Keratinocyte (primary cell): ENCODE measurements at places on chromosomes 2 and 18. TPM values are rescaled to one million over a fixed set of nuclear protein-coding genes. Genes with fewer than 3 reads are reported as not detected.

- no peaks in the 10 kb centered on the region for H3K27me3 ChIP-seq
- no peaks in the 10 kb centered on the region for H3K36me3 ChIP-seq
- H3K4me1 ChIP-seq: peaks cover 7% of the 10 kb centered on the region
- peak overlapping the region; percentile 95 for H3K27ac ChIP-seq
Measured at GRCh38 chr2:65436169-65436823, 3.9 kb upstream of the SPRED2 start.

DNA sequence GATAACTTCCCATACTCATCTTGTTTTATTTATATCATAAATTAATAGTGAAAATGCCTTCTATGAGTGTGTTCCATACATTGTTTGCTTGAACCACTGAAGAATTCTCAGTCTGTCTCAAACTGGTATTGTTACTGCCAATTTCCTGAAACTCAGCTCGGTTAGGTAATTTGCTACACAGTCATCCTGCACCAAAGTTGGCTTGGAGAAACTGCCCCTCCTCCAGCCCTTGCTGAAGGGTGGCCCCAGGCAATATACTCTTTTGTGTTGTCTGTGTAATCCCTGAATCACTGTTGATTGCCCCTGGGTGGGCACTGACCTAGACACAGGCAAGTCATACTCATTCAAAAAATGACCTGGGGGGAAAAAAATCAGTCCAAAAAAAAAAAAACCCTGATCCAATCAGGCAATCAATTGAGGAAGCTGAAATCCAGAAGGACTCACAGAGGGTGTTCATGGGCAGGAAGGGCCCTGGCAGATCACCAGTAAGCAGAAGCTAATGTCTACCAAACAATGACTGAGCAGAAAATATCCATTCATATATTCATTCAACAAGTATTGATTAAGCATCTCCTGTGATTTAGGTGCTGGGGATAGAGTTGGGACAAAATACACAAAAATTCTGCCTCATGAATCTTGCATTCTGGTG lies 3.8 kb upstream of the SESTD1 start:
- DNase-seq: peak; percentile 48
- H3K27ac ChIP-seq: peak overlapping the region; percentile 36
- no peaks in the 10 kb centered on the region for H3K27me3 ChIP-seq
- peaks cover 28% of the 10 kb centered on the region for H3K4me1 ChIP-seq
- no peak overlapping the region for H3K4me3 ChIP-seq

GRCh38 chr2:232816657-232817056 lies 40.3 kb upstream of the KCNJ13 start:
- peaks cover 5% of the 10 kb centered on the region for H3K36me3 ChIP-seq
- no peaks in the 10 kb centered on the region for H3K4me1 ChIP-seq
- DNase-seq: no peak
- H3K4me3 ChIP-seq: no peak overlapping the region

GRCh38 chr18:70622622-70623419 lies 334.0 kb downstream of the SOCS6 start:
- no peaks in the 10 kb centered on the region for H3K36me3 ChIP-seq
- H3K27ac ChIP-seq: no peak overlapping the region
- H3K27me3 ChIP-seq: no peaks in the 10 kb centered on the region
- no peak for DNase-seq
- H3K4me1 ChIP-seq: no peaks in the 10 kb centered on the region

GRCh38 chr2:205511221-205511620 lies 171.1 kb upstream of the NRP2 start:
- no peaks in the 10 kb centered on the region for H3K27me3 ChIP-seq
- H3K4me3 ChIP-seq: no peak overlapping the region
- no peak overlapping the region for H3K27ac ChIP-seq
- DNase-seq: no peak
- no peaks in the 10 kb centered on the region for H3K4me1 ChIP-seq
- no peaks in the 10 kb centered on the region for H3K36me3 ChIP-seq

DNA sequence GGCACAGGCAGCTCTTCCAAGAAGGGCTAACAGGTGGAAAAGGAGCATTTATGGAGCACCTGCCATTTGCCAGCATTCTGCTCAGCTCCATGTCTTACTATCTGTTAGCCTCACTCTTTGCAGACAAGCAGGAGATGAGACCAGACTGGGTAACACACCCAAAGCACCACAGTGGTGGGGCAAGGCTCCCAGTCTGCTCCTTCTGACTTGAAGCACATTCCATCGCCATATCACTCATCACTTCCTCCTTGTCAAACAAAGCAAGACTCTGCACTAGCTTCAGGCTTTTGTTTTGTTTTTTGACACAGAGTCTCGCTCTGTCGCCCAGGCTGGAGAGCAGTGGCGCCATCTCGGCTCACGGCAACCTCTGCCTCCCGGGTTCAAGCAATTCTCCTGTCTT lies 182.8 kb downstream of the MGAT5 start:
- peaks cover 8% of the 10 kb centered on the region for H3K4me1 ChIP-seq
- H3K36me3 ChIP-seq: peaks cover 6% of the 10 kb centered on the region
- no peak for DNase-seq
- no peaks in the 10 kb centered on the region for H3K27me3 ChIP-seq
- H3K27ac ChIP-seq: no peak overlapping the region

- no peaks in the 10 kb centered on the region for H3K4me1 ChIP-seq
- H3K4me3 ChIP-seq: no peak overlapping the region
- H3K27ac ChIP-seq: no peak overlapping the region
- no peaks in the 10 kb centered on the region for H3K27me3 ChIP-seq
Measured at GRCh38 chr2:46771309-46771708, 144.3 kb downstream of the MCFD2 start.

CD8B2 gene
- not detected in 3 replicates for polyA plus RNA-seq

DNA sequence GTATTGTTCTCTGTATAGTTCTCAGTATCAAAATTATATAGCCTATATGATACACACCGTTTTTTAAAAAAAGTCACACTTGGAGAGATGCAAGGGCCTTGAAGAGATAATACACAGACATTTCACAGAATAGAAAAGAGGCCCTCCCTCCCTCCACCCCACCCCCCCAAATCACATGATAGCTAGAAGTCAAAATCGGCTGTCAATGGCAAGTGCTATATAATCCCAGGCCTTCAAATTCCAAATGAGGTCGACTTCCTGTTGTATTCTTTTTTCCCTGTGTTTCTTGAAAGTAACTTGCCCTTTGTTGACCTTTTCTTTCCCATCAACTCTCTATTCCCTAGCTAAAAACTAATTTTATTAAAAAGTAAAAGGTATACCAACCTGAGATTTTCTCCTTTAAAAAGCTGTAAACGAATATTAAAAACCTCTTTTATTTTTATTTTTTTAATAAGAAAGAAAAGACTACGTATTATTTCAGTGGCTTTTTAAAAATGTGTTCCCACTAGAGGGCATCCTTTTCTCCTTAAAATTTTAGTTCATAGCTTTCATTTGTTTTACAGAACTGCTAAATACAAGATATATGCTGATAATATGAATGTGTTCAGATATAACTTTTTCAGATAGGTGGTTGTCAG lies 46.6 kb downstream of the KCMF1 start:
- peaks cover 34% of the 10 kb centered on the region for H3K4me1 ChIP-seq
- H3K36me3 ChIP-seq: no peaks in the 10 kb centered on the region
- H3K4me3 ChIP-seq: no peak overlapping the region
- no peaks in the 10 kb centered on the region for H3K27me3 ChIP-seq
- DNase-seq: no peak

DNA sequence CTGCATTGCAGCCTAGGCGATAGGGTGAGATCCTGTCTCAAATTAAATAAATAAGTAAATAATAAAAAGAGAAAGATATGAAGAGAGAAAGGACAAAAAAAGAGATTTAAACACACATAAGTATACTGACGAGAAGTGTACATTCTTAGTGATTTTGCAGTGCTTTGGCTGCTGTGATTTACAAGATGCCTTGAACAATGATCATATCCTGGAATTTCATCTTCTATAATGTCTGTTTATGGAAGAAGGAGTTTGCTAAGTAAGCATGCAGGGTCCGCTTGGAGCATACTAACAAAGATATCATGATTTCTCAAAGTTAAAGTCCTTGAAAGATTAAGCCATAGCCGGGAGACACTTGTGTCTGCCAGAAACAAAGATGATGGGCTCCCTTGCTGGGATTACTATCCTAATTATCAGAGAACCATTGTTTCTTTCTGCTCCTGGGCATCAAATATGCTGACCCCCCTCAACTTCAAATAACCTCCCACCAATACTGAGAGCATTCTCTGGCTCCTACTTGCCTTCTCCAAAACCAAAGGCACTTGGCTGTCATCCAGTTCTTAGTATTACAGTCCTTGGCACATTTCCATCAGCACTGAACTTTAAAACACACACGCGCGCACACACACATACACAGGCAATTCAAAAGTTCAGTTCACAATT lies 47.5 kb upstream of the STAM2 start:
- no peak overlapping the region for H3K27ac ChIP-seq
- no peak for DNase-seq
- no peak overlapping the region for H3K4me3 ChIP-seq
- peaks cover 9% of the 10 kb centered on the region for H3K4me1 ChIP-seq
- no peaks in the 10 kb centered on the region for H3K27me3 ChIP-seq

GRCh38 chr2:39494784-39495251 lies 57.7 kb upstream of the MAP4K3 start:
- H3K27ac ChIP-seq: no peak overlapping the region
- H3K27me3 ChIP-seq: no peaks in the 10 kb centered on the region
- no peak overlapping the region for H3K4me3 ChIP-seq
- H3K36me3 ChIP-seq: no peaks in the 10 kb centered on the region
- peaks cover 14% of the 10 kb centered on the region for H3K4me1 ChIP-seq

DNA sequence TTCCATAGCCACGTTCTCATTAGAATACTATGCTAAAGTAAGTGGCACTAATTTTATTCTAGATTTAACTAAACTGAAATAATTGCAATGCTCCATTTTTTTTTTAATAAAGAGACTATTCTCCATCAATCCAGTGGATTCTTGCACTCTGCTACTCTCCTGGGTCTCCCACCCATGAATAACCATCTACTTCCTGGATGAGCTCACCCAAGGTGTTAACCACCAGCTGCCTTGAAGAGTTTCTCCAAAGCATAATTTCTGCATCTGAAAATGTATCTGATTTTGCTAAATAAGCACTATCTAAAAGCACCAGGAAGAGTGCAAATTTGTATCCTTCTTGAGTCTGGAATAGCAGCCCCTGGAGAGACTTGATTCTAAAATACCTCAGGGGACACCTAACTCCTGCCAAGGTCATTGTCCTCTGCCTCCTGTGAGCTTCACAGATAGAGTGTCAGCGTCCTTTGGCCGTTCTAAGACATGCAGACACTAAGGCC lies 41.6 kb upstream of the SH3BP4 start:
- no peak for DNase-seq
- no peak overlapping the region for H3K4me3 ChIP-seq
- H3K27me3 ChIP-seq: no peaks in the 10 kb centered on the region
- no peaks in the 10 kb centered on the region for H3K36me3 ChIP-seq
- H3K27ac ChIP-seq: no peak overlapping the region

IMPA2 gene
- polyA plus RNA-seq: 9.9 to 18.7 TPM (median 17.6 TPM) in 3 replicates

CAVIN2 gene
- 5.3 to 10.2 TPM (median 9.4 TPM) in 3 replicates for polyA plus RNA-seq

- no peaks in the 10 kb centered on the region for H3K27me3 ChIP-seq
- DNase-seq: no peak
- no peak overlapping the region for H3K27ac ChIP-seq
- no peak overlapping the region for H3K4me3 ChIP-seq
Measured at GRCh38 chr18:24201699-24202687, 63.1 kb downstream of the CABYR start.

GRCh38 chr2:180040146-180040925 lies 33.2 kb upstream of the CWC22 start:
- H3K27me3 ChIP-seq: no peaks in the 10 kb centered on the region
- no peak overlapping the region for H3K4me3 ChIP-seq
- no peaks in the 10 kb centered on the region for H3K36me3 ChIP-seq

GRCh38 chr2:236877972-236878371 lies 207.7 kb upstream of the COPS8 start:
- H3K4me1 ChIP-seq: peaks cover 34% of the 10 kb centered on the region
- no peaks in the 10 kb centered on the region for H3K36me3 ChIP-seq
- no peak overlapping the region for H3K27ac ChIP-seq
- H3K4me3 ChIP-seq: no peak overlapping the region
- no peaks in the 10 kb centered on the region for H3K27me3 ChIP-seq

- H3K4me1 ChIP-seq: peaks cover 36% of the 10 kb centered on the region
- H3K27ac ChIP-seq: peak overlapping the region; percentile 74
- H3K4me3 ChIP-seq: no peak overlapping the region
- DNase-seq: peak; percentile 56
Measured at GRCh38 chr18:9594823-9595596, 19.3 kb downstream of the PPP4R1 start.

- H3K36me3 ChIP-seq: peaks cover 25% of the 10 kb centered on the region
- no peak overlapping the region for H3K27ac ChIP-seq
- H3K27me3 ChIP-seq: no peaks in the 10 kb centered on the region
- no peak for DNase-seq
- H3K4me3 ChIP-seq: no peak overlapping the region
Measured at GRCh38 chr2:27606611-27607010, 22.2 kb downstream of the CCDC121 start.

DNA sequence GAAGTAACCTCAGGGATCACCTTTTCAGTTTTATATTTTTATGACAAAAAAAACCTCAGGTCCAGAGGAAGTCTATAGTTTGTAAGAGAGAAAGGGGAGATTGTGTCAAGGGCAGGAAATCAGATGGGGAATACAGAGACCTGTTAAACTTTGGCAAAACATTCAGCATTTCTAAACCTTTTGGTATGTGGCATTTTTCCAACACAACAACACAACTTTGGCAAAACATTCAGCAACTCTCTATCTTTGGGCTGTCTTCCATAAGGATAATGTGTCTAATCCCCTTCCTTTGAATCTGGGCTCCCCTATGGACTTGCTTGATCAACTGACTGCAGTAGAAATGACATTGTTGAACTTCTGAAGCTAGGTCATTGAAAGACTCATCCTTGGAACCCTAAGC lies 220.6 kb upstream of the CCDC68 start:
- H3K4me3 ChIP-seq: no peak overlapping the region
- no peak overlapping the region for H3K27ac ChIP-seq

GRCh38 chr18:52395146-52395852 lies 55.3 kb downstream of the DCC start:
- H3K27me3 ChIP-seq: no peaks in the 10 kb centered on the region
- no peaks in the 10 kb centered on the region for H3K4me1 ChIP-seq
- DNase-seq: no peak
- no peak overlapping the region for H3K27ac ChIP-seq

DNA sequence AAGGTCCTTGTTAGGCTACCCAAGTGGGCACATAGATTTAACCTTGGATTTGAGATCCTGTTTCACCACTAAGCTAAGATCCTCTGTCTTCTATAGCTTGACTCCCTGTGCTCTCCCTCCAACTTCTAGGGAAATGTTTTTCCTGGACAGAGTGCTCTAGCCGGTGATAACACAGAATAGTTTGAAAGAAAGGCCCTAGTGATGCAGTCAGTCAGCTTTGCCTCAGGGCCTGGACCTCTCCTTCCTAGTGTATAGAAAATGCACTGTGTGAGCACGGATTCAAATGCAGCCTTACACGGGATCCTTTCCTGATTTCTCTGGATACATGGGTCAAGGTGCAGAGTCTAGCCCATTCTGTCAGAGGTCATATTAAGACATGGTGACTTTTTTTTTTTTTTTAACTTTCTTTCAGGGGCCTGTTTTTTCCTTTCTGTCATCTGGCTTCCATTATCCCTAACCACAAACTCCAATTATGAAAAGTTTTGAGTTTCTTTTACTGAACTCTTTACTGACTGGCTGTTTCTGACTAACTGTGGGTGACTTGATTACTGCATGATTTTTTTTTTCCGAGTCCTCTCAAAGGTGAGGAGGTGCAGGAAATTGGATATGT lies 122.6 kb downstream of the LRP1B start:
- DNase-seq: no peak
- no peaks in the 10 kb centered on the region for H3K4me1 ChIP-seq
- H3K27ac ChIP-seq: no peak overlapping the region
- H3K4me3 ChIP-seq: no peak overlapping the region
- no peaks in the 10 kb centered on the region for H3K27me3 ChIP-seq

- H3K27me3 ChIP-seq: no peaks in the 10 kb centered on the region
- H3K4me3 ChIP-seq: no peak overlapping the region
Measured at GRCh38 chr2:58479535-58480140, 238.5 kb upstream of the FANCL start.
